ENCODE measurements at places on chromosomes 13 and 19.
A peak's percentile ranks its signal among the peaks of the same experiment; 100 is the strongest.

DNA sequence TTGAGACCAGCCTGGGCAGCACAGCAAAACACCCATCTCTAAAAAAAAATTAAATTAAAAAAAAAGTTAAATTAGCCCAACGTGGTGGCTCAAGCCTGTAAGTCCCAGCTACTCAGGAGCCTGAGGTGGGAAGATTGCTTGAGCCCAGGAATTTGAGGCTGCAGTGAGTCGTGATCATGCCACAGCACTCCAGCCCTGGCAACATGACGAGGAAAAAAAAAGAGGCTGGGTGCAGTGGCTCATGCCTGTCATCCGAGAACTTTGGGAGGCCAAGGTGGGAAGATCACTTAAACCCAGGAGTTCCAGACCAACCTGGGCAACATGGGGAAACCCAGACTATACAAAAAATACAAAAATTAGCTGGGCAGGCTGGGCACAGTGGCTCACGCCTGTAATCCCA is 2.2 kb upstream of the TMEM161A start:
- no peak for DNase-seq

DNA sequence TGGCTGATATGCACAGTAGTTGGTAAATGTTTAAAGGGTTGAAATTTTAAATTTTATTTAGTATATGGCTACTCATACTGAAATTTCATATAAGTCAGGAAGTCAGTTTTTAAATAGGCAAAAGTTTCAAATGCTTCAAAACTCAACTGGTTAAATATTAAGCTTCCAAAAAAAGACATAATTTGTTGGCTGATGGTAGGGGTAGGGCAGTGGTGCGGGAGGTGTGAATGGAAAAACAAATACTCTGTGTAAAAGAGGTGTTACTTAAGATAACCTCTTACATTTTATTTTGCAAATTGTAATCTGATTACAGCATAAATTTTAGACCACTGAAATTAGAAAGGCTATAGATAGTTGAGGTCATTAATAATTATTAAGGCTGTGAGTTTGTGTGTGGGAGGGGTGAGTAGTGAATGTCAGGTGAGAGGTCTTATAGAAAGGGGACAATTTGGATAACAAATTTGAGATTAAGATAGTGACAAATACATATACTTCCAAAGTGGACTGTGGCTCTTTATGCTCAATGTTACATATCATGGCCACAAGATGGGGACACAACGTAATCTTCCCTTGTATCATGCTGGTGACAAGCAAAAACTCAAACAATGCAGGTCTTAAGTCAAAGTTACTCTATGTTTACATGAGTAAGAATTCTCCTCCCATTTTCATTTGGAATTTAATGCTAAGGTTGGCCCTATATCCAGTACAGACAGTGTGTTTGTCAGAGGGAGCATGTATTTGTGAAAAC is 36.6 kb upstream of the OXGR1 start:
- peak; percentile 25 for DNase-seq

GRCh38 chr19:29326849-29327840 is 114.2 kb upstream of the UQCRFS1 start:
- peak; percentile 53 for DNase-seq

- DNase-seq: no peak
These were observed 7.0 kb downstream of the POU4F1 start for GRCh38 chr13:78596399-78596735.

DNA sequence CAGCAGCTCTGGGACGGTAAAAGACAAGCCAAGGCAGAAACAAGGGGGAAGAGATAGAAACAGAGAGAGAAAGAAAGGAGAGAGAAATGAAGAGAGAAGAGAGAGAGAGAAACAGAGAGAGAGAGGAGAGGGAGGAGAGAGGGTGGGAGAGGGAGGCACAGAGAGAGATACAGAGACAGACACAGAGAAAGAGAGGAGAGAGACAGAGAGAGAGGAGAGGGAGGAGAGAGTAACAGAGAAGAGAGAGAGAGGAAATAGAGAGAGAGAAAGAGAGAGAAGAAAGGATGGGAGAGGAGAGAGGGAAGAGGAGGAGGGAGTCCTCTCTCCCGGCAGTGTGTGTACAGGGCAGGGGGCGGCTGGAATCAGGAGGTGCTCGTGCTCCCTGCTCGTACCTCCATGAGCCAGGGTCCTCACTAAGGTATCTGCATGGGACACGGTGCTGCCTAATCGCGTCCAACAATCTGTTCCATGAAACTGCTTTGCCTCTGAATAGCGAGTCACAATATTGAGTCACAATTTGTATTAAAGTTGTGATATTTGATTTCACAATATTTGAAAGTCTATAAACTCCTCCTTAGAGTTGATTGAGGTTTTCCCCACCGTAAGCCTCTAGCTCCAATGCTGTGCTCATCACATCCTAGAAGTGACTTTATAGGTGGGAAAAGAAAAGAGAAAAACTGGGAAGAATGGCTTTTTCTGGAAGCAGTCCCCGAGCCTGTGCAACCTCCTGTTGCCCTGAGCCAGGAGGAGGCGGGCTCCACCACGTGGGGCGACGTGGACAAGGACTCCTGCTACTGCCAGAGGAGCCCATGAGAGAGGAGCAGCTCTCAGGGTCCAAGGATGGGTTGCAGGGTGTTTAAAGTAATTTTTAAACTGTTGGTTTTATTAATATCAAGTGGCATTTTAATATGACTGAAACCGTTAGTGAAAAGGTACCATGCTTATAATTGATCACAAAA is 81.7 kb upstream of the ARHGEF7 start:
- no peak for DNase-seq

DNA sequence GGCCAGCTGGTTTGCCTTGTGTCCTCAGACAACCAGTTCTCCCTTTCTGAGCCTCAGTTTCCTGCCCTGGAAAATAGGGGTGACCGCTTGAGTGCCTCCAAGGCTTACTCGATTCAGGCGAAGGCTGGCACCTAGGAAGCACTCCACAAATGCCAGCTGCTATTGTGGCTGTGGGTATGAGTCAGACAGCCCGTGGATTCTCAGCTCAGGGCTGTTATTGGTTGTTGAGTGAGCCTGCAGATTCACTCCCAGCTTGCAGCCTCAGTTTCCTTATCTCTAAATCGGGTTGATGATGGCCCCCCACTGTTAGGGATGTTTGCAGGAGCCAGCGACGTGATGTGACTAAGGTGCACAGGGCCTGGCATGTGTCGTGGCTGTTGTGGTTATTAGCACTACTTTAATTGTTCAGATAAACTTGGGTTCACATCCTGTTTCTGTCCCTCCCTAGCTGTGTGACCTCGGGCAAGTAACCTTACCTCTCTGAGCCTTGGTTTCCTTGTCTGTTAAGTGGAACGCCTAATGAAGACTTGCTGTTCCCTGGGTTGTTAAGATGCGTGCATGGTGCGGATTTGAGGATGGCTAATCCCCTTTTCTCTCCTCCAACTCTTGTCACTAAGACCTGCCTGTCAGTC is 2.4 kb downstream of the MARK4 start:
- DNase-seq: no peak

GRCh38 chr13:33259296-33259695 is 26.3 kb downstream of the STARD13 start:
- peak; percentile 29 for DNase-seq

GRCh38 chr13:22468045-22468444 is 712.7 kb upstream of the SGCG start:
- no peak for DNase-seq

DNA sequence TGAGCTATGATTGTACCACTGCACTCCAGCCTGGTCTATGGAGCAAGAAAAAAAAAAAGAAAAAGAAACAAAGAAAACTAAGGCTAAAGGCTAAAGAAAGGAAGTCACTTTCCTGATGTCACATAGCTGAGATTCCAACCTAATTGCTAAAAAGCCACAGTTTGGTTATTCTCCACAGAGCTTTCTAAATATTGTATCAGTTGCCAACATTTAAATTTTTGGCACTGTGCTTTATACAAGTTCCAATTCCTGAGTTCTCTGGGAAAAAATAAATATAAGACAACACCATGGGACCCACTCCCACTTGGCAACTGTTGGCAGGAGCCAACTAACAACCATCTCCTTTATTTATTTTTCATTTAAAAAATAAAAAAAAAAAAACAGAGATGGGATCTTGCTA is 11.2 kb upstream of the LYPD3 start:
- no peak for DNase-seq

GRCh38 chr13:43792076-43792881 is 5.5 kb upstream of the ENOX1 start:
- no peak for DNase-seq

DNA sequence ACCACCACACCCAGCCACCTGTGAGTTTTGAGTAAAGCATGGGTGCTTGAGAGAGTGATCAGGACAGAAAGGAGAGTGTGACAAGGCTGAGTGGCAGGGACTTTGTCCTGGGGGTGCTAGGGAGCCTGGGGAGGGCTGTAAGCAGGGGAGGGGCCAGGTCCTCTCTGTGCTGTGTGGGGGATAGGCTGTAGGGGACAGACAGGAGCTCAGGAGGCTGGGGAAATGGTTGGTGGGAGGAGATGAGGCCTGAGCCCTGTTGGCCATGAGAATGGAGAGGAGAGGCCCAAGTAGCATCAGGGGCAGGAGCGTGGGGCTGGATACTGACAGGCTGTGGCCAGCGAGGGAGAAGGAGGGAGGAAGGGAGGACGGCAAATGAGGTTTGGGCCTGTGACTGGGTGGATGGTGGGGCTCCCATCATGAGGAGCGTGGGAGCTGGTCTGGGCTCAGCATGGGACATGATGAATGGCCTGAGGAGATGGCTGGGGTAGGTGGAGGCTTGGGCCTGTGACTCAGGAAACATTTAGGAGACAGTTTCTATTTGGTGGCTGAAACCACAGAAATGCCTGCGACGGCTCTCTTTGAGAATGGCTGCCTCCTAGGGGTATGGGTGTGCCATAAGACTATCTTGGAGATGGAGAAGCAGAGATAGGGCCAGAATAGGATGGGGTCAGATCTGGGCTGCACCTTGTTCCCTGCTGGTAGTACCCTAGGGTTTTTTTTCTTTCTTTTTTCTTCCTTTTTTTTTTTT is 25.0 kb downstream of the GRIN2D start:
- no peak for DNase-seq

- no peak for DNase-seq
These were observed 20.4 kb upstream of the TNFSF14 start for GRCh38 chr19:6690160-6690885.

DNA sequence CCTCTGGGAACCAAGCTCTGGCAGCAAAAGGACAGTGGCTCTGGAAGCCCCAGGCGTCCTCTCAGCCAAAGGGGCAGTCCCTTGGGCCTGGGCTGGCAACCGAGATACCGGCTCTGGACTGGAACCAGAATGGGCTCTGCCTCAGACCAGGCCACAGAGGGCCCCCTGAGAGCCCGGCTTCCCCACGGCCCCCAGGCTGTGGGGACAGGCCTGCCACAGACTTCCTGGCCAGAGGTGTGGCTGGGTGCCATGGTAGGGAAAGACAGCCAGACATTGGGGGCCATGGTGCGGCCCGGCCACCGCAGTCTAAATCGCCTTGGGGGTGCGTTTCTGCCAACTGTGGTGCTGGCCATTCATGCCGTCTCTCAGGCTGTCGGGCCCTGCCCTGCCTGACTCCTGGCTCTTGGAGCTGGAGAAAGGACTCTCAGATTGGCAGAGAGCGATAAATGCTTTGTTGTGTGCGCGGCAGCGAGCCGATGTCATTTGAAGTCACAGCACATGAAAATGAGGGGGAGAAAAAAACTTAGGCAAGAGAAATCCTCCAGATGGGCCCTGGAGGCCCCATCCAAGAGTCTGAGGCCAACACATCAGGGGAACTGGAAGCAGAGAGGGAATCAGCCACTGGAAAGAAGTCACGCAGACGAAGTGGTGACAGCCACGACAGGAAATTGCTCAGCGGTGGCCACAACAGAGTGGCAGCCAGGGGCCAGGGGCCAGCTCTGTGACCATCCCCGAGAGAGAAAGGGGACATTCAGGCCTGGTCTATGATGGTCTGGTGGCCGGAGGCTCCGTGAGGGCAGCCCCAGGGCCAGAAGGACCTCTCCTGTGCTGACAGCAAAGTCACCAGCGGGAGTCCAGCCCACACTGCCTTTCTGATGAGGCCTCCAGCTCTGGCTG is 26.5 kb downstream of the SH3GL1 start:
- no peak for DNase-seq

DNA sequence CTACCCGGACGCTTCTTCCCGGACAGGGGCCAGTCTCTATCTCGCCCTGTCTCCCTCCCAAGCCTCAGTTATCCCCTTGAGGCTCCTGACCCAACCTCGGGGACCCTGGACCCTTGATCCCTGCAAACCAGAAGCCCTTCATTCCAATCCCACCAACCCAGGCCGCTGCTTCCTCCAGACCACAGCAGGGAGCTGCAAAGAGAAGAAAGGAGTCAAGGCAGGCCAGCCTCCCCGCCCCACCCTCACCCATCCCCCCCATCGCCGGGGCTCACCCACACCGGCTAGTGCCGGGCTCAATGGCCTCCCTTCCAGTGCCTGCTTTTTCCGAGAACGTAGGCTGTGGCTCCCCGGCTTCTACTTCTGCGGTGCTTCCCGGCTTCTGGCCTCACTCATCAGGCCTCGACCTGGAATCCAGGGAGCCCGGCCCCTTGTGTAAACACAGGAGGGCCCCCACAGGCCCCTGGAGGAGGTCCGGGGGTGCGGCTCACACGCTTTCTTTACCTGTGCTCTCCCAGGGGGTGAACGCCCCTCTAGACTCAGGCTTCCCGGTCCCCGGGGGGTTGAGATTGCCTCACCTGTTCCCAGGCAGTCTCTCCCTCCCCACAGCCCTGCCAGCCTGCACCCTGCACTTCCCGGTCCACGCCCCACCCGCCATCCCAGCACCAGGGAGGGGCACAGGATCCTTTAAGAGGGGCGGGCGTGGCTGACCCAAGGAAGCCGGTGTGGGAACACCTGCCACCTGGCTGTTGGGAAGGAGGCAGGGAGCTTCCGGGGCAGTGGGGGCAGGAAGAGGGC is at the start of gene FAM83E:
Gene FAM83E, minus strand, starts transcription at position 641 of the 795 bp plus-strand sequence. CDS start 1,704 bp downstream, outside the sequence.
- DNase-seq: peak; percentile 85

DNA sequence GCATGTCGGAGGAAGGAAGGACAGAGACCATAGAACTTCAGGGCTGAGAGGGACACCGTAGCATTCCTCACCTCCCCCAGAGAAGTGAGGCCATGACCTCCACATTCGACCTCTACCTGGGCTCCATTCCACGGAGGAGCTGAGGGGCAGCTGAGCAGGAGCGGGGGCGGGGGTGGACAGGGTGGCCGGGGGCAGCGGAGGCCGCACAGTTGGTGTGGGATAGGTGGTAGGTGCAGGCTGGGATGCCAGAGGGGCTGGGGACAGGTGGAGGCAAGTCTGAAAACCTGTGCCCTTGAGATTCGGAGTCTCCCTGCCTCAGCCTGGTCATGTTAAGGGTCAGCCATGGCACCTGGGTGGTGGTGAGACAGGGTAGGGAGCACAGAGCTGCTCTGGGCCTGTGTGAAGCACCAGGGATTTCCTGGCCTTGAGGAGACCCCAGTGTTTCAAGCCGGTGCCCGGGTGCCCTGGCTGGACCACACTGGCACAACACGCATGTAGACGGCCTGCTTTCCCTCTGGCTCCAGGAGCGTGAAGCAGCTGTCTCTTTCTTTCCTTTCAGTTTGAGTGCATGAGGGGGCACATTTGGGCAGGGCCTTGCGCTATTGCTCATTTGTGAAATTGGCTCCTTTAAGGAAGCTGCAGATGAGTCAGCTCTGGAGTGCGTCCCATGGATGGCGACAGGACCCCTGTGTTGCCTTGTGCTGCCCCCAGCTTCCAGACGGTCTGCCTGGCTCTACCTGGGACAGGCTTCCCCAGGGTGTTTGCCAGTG is 51.8 kb downstream of the TSSK6 start:
- no peak for DNase-seq

GRCh38 chr13:99383946-99384345 is 76.7 kb upstream of the GPR183 start:
- no peak for DNase-seq

GRCh38 chr13:98768522-98768921 is 16.1 kb upstream of the SLC15A1 start:
- no peak for DNase-seq

Measured in iPS-NIHi11 (cell line).